ENCODE measurements at places on chromosomes 1 and 21. TPM values are rescaled to one million over a fixed set of nuclear protein-coding genes. Genes with fewer than 3 reads are reported as not detected.
A peak's percentile ranks its signal among the peaks of the same experiment; 100 is the strongest.

DNA sequence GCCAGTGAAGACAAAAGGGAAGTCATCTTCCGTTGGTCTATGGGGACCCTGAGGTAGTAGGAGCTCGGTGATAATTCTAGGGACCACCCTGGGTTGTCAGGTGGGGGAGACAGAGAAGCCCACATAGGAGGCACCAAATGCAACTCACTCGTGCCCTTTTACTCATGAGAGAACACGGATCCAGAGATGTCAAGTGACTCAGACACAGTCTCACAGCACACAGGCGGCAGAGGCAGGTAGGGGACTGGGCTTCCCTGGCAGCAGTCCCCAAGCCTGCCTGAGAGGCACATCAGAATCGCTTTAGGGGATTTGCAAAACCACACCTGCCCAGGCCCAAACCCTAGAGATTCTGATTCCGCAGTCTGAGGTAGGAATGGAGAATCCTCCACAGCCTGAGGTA is 31.3 kb upstream of the RUNX3 start:
- no peak for DNase-seq

- DNase-seq, result no peak
These were observed 29.9 kb upstream of the PPP1R15B start for GRCh38 chr1:204441558-204441957.

GRCh38 chr1:174964972-174965361 is 34.8 kb upstream of the CACYBP start:
- DNase-seq, result no peak

GRCh38 chr1:110620250-110620615 is 14.1 kb upstream of the KCNA2 start:
- no peak for DNase-seq

- DNase-seq, result no peak
These were observed 3.4 kb upstream of the ZP4 start for GRCh38 chr1:237894131-237894530.

DNA sequence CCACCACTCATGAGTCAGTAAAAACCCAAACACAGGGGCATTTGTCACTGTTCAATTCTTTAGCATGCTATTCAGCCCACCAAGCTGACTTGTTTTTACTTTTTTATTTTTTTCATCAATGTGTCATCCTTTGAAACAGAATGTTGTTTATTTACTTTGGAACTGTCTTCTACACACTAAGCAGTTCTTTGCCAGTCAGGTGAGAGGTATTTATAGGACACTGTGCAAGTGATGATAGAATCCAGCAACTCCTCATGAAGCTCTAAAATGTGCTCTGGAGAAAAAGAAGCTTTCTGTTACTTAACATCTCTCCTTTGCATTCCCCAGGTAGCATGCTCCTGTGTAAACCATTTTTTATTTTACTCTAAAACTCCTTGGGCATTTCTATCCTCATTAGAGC is 582.0 kb upstream of the TMPRSS15 start:
- no peak for DNase-seq

DNA sequence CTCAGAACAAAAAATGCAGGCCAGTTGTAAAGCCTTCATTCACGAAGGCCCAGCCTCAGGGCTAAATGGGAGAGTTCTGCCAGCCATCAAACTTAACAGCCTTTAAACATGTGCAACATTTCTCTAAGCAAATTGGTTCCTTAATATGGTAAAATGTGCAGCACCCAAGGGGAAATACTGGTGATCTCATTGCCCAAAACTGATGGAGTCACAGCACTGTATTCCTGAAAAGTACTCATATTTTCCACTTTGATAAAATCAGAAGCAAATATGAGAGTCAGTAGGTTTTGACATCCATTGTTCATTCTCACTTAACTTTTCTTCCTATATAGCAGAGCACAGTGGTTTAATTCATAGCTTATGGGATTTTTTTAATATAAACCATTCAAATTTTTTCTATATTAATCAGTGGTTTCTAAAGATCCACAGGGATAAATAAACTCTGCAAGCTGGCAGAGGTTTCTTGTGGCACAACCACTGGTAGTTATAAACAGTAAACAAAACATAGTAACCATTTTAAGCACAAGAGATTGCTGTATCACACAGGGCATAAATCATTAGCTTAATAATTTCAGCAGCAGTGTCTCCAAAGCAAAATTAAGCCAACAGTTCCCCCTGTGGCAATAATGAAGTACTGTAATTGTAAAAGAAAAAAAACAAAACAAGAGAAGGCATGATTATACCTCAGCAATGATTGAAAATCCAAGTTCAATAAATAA is 106.9 kb upstream of the LYPLAL1 start:
- peak; percentile 62 for DNase-seq

DNA sequence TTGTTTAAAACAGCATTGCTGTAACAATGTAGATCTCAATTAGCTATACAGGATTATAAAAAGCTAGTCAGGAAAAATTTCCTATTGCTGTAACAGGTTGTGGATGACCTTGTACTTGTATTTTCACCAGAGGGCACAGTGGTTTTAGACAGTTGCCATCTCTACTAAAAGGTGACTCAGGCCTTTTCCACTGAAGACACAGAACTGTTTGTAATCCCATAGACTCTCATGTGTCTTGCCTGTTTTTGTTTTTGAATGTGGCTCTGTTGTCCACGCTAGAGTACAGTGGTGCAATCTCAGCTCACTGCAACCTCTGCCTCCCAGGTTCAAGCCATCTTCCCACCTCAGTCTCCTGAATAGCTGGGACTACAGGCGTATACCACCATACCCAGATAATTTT is 5.9 kb downstream of the MTFR1L start:
- DNase-seq, result peak; percentile 17

GRCh38 chr1:115261496-115261895 is 76.6 kb downstream of the NGF start:
- DNase-seq, result no peak

DNA sequence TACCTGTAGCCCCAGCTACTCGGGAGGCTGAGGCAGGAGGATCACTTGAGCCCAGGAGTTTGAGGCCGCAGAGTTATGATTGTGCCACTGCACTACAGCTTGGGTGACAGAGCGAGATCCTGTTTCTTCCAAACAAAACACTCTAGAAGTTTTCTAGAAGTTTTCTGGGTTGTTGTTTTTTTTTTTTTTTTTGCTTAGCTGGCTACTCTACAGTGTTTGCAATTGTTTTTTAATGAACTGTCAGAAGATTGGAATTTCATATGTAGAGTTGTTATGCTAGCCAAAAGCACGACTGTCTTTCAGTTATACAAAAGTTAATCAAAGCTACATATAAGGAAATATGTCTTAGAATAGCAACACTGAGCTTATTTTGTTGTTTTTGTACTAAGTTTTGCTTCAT is 30.9 kb upstream of the NEXN start:
- no peak for DNase-seq

DNA sequence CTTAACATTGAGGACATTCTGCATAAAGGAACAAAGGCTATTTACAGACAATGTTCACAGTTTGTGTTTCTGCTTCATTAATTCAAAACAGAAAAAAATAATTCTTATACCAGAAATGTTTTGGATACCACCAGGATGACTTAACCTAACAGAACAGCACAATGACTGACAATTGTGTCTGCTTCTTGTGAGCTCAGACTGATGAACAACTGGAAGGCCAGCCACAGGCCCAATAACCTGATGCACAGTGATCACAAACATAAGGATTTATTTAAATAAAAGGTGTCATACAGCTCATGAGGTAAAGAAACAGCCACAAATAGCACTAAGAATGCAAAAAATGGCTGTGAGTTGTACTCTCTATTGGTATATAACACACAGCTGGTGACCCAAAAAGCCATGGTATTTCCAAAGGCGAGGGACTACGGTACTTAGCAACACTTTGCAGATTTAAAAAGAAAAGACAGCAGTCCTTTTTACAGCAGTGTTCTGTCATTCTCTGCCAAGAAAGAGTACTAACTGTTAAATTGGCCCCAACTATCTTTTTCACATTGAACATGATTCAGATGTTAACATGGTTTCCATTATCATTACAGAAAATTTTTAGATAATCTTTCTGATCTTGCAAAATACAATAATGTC is 32.1 kb upstream of the DDAH1 start:
- no peak for DNase-seq

DNA sequence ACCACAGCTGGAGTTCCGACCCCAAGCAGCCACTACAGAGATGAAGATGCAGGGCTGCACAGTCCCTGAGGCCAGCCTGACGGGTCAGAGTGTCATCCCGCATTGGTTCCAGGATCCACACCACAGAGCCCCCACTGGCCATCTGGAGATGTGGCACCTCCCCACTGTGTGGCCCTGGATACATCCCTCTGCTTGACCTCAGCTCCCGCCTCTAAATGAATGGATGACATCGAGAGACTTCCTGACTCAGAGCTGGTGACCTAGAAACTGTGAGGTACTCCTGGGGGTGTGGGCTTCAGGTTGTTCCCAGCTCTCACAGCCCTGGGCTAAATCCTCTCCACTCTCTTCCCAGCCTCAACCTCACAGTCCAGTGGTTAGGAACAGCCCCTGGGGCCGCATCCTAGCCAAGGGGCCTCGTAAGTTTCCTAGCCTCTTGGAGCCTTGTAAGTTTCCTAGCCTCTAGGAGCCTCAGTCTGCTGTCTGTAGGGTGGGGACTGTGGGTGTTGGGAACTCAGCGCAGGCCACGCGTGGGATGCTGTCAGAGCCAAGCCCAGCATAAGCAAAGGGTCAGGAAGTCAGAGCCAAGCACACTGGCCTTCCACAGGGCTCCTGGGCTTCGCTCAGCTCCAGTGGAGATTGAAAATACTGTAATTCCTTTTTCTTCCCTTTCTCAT is 87.5 kb upstream of the RUNX3 start:
- DNase-seq, result peak; percentile 68

GRCh38 chr1:80401757-80402156 is 1395.2 kb upstream of the ADGRL4 start:
- DNase-seq, result no peak

GRCh38 chr1:116989835-116990234 is 11.7 kb upstream of the CD101 start:
- DNase-seq, result no peak

- DNase-seq, result no peak
These were observed 51.0 kb upstream of the BARHL2 start for GRCh38 chr1:90768098-90768497.

DNA sequence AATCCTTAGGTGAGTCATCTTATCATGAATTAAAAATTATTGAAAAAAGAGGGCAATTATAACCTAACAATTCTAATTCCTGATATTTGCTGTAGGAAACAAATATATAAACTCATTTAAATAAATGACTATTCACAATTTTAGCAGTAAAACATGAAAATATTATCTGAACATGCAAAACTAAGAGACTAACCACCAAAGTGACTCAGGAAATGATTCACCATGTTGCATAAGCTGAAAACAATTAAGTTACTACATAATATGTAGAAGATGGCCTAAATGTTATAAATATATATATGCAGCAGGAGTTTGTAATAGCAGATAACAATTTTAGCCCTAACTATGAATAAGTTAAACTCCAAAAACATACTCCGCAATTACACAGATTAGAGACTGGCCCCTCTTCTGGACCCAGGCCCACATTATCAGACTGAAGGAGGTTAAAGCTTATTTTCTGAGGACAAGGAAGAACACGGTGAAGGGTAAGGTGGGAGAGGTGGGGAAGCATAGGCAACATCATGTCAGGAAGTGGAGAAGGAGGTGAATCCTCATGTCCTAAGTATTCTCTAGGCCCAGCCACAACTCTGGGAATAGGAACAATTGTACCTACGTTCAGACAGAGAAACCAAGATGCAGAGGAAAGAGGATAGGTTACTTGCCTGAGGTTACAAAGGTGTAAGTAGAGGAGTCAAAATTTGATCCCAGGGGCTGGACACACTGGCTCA is 15.6 kb upstream of the AIM2 start:
- peak; percentile 79 for DNase-seq

DNA sequence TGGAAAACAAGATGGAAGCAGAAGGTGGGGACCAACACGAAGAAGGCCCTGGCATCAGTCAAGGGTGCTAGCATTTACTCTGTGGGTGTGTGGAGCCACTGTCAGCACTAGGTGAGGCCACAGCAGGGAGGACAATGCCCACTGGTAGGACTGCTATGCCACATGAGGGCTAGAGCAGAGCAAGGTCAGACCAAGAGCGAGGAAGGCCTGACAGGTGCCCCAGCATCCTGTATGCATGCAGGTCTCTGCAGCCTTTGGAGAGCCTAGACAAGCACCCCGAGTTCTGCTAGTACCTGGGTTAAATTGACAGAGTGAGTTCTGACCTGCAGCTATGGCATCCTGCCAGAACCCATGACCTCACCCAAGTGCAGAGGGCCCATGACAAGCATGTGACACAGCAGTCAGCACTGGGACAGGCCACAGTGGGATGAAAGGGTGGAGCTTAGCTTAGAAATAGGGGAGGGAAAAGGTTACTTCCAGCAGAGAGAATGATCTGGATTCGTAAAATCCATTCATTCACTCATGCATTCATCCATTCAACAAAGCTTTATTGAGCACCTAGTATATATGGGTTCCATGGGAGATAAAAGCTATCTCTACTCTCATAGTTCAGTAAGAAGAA is 9.0 kb upstream of the CSF1 start:
- peak; percentile 43 for DNase-seq

- DNase-seq, result no peak
These were observed 28.1 kb downstream of the TTC39A start for GRCh38 chr1:51302270-51302669.

- no peak for DNase-seq
These were observed 362.2 kb upstream of the LYPLAL1 start for GRCh38 chr1:218811497-218811896.

GRCh38 chr1:151756291-151756690 is 7.0 kb downstream of the MRPL9 start:
- peak; percentile 40 for DNase-seq

DNA sequence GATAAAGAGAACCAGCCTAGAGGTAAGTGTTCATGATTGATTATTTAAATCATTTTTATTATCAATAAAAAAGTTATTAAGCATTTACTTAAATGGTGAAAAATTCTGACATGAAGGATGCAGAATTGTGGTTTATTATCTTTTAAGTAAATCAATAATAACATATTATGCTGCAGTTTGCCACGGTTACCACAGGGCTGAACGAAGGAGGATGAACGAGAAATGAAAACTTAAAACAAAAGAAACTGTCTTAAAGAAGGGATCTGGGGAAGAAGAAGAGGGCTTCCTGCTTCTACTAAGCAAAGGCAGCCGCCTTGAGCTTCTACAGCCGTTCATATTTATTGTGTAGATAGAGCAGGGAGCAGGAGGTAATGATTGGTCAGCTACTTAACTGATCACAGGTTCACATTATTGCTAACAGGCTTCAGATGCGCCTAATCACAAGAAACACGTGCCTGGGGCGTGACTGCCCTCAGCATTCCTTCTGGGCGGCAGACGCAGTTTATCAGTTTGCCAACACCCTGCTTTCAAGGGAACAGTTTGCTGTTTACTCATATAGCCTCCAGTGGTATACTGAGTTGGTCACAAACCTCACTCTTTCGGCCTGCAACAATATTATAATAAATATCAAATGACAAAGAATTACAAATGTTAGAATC is 5.8 kb upstream of the FNBP1L start:
- peak; percentile 59 for DNase-seq

- no peak for DNase-seq
These were observed 165.9 kb downstream of the ACTL8 start for GRCh38 chr1:17920881-17921640.

Gene SAMD11
- not detected for total RNA-seq

Gene LIN28A
- not detected for total RNA-seq

Gene THEMIS2
- total RNA-seq, result 3.5 TPM

Gene IGSF3
- total RNA-seq, result 32.2 TPM

Gene WDR64
- not detected for total RNA-seq

Gene LRP8
- total RNA-seq, result 18.5 TPM

Gene FCAMR
- total RNA-seq, result not detected

Gene NHLH1
- total RNA-seq, result 0.13 TPM
